Inflammatory macrophage treated with lipopolysaccharide for 4 hours (primary cell): ENCODE measurements at places on chromosomes 11 and 22.
A peak's percentile ranks its signal among the peaks of the same experiment; 100 is the strongest.

DNA sequence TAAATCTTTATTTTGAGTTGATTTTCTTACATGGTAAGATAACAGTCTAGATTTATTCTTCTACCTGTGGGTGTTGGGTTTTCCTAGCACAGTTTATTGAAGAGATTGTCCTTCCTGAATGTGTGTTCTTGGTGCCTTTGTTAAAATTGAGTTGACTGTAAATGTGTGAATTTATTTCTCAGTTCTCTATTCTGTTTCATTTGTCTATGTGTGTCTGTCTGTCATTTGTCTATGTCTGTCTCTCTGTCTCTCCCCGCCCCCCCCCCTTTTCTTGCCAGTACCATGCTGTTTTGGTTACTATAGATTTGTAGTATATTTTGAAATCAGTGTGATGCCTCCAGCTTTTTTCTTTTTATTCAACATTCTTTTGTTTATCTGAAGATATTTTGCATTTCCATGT, 114.7 kb upstream of the SERPIND1 start:
- no peak for DNase-seq

- DNase-seq: no peak
Observed at GRCh38 chr11:93710239-93710638, 31.1 kb downstream of the TAF1D start.

DNA sequence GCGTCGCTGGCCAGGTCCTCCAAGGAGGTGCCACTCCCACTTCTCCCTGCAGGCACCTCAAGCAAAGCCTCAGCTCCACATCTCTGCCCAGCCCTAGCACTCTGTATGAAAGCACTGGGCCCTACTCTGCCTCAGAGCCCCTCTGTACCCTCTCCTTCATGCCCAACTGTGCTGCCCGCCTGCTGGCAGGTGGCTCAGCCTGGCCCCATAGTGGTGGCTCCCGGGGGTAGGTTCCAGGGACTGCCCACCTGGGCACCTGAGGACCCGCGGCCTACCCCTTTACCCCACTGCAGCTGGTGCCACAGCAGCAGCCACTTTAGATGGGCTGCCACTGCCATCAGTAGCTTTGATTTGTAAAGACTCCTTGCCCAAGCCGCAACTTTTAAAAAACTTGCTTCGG, 1672.8 kb downstream of the LRRC4C start:
- no peak for DNase-seq

GRCh38 chr11:110035357-110035756, 57.8 kb upstream of the ZC3H12C start:
- no peak for DNase-seq

GRCh38 chr11:279966-280705, 1.9 kb downstream of the NLRP6 start:
- DNase-seq: peak; percentile 26

DNA sequence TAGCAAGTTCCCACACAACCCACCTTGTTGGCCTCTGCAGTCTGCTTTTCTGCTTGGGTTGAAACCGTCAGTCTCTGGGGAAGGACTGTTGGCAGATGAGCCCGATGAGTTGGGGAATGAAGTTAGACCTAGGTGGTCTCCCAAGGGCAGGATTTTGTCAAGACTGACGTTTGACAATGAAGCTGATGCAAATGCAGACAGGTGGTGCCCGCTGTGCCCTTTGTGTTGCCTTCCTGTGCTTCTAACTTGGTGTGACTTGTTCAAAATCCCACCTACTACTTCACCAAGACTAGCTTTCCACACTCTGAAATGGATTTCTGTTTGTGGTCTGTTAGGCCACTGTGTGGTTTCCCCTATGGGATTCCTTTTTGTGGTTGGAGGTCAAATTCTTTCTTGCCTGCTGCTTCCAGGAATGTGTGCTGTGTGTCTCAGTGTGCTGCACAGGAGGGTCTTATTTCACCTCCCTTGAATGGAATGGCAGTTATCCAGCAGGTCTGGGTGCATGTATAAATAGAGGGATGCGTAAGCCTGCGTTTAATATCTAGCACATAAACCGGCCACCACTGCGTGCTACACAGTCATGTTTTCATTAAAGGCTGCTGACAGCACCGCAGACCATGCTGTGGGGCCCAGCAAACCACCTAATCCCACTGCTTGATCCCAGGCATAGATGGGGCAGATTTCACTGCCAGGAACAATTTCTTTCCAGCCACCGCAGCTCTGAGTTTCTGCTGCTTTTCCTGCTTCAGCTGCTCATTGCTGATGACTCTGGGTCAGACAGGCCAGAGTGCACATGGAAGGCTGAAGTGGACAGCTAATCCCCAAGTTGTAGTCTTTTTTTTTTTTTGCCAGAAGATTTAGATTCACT, 44.8 kb downstream of the ADAMTS8 start:
- no peak for DNase-seq

DNA sequence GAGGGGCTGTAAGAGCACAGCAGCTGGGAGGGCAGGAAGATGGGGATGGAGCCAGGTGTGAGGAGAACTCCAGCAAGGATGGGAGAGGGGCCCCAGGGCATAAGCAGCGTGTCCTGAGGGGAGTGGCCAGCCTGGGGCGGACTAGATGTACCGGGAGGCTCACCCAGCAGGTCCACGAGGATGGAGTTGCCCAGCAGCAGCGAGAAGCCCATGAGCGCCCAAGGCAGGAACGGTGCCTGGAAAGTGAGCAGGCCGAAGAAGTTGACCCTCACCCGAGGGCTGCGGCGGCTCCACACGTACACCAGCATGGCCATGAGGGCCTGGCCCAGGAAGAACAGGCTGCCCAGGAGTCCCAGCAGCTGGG, 1.3 kb downstream of the DERL3 start:
- DNase-seq: no peak

GRCh38 chr11:122690801-122691548, 35.5 kb downstream of the UBASH3B start:
- DNase-seq: peak; percentile 68

- DNase-seq: no peak
Observed at GRCh38 chr11:12587333-12587991, 86.8 kb upstream of the TEAD1 start.

GRCh38 chr11:66981976-66982578, 7.0 kb downstream of the C11orf86 start:
- DNase-seq: peak; percentile 78

DNA sequence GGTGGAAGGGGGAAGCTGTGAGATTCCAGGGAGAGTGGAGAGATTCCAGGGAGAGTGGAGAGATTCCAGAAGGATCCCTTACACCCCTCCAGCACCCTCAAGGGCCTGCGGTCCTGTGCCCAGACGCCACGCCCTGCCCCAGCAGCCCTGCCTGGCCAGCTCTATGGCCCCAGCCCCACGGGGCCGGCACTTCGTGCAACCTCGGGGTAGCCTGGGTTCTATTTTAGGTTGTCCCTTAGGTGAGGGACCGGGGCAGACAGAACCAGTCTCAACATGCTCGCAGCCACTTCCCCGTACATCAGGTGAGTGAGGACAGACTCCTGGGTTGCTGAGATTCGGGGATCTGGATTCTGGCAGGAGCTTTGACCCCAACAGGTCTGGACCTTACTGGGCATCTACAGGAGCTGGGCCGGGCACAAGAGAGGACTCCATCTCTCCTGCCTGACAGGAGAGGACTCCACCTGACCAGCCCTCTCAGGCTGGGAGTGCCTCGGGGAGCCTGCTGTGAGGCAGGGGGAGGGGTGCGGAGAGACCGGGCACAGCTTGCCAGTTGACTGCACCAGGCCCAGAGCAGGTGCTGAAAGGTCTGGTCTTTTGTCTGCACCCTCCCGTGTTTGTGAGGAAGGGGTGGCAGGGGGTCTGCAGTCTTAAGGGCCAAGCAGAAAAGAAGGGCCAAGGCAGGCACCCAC, 8.5 kb upstream of the ADORA2A start:
- DNase-seq: no peak

- no peak for DNase-seq
Observed at GRCh38 chr22:32444068-32444467, 20.2 kb downstream of the BPIFC start.

DNA sequence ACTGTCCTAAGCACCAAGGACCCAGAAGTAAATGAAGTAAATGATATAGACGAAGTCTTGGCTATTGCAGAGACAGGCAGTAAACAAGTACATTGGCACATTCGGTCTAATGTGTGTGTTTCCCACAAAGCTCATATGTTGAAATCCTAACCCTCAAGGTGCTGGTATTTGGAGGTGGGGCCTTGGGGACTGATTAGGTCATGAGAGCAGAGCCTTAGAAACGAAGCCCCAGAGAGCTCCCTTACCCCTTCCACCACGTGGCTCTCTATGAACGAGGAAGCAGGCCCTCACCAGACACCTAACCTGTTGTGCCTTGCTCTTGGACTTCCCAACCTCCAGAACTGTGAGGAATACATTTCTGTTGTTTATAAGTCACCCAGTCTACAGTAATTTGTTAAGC, 14.9 kb downstream of the CLMP start:
- no peak for DNase-seq
